Activated naive CD8-positive, alpha-beta T cell treated with anti-CD3 and anti-CD28 coated beads, Interleukin-2, amount 50 U/mL, for 16 hours (primary cell): ENCODE measurements at places on chromosomes 5 and 9.

GRCh38 chr5:33958176-33958575 is 22.0 kb downstream of the RXFP3 start:
- no peak for DNase-seq

GRCh38 chr5:107215611-107216010 is 455.1 kb downstream of the EFNA5 start:
- no peak for DNase-seq

DNA sequence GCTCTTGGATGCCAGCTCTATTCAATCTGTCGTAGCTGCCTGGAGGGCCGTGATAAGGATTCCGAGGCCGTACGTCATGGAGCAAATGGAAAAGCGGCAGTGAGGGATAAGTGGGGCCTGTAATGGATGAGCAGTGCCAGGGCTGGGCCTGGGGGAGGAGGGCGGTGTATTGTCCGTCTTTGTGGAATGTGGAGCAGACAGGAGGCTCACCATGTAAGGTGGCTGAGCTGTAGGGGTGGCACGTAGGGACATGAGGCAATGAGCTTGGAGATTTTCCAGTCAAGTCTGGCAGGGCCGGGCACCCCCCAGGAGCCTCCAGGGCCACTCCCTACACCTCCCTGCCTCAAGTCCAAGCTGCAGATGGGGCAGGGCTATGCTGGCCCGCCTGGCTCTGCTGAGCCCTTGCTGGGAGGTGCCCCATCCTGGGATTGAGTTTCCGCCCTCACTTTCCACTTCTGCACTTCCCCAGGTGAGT is 29.2 kb downstream of the NCS1 start:
- no peak for DNase-seq

- no peak for DNase-seq
Observed at GRCh38 chr9:133742251-133742650, 4.1 kb upstream of the SARDH start.

DNA sequence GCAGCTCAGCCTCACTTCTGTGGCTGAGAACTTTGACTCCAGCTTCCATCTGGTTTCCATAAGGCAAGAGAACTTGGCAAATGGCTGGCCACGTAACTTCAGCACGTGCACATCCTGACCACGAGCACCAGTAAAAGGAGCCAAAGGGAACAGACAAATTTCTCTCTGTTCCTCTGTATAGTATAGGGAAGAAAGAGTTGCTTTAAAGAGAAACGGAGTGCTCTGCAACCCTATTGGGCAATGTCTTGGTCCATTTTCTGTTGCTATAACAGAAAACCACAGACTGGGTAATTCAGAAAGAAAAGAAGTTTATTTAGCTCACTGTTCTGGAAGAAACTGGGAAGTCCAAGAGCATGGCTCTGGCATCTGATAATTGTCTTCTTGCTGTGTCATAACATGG is 558.7 kb downstream of the ACTL7B start:
- no peak for DNase-seq

GRCh38 chr5:106690585-106690984 is 980.2 kb downstream of the EFNA5 start:
- DNase-seq: no peak

- DNase-seq: no peak
Observed at GRCh38 chr5:102682101-102682647, 72.9 kb upstream of the PAM start.

DNA sequence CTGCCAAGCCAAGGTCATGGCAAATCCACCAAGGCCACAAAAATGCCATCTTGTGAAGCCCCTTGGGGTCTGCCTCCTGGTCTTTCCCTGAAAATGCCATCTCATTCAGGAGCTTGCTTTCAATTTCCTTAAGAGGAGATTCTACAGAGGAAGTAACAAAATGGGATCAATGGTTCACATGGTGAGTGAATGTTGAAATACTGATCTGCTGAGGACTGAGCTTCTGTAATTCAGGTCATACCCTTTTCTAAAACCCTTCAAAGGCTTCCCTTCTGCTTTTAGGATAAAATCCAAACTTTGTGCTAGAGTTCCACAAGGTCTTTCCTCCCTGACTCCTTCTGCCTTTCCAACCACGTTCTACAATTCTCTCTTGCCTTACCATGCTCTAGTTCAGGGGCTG is 24.7 kb upstream of the NR3C1 start:
- no peak for DNase-seq

DNA sequence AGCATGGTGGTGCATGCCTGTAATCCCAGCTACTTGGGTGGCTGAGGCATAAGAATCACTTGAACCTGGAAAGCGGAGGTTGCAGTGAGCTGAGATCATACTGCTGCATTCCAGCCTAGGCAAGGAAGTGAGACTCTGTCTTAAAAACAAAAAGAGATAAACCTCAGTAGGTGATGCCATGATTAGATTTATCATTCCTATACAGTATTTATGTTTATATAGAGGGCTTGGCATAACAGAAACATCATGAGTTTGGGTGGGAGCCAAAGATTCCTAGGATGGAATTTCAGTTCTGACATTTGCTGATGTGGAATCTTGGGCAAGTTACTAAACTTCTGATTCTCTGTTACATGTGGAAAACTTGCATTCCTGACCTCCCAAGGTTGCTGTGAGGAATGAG is 22.3 kb downstream of the RFK start:
- no peak for DNase-seq

DNA sequence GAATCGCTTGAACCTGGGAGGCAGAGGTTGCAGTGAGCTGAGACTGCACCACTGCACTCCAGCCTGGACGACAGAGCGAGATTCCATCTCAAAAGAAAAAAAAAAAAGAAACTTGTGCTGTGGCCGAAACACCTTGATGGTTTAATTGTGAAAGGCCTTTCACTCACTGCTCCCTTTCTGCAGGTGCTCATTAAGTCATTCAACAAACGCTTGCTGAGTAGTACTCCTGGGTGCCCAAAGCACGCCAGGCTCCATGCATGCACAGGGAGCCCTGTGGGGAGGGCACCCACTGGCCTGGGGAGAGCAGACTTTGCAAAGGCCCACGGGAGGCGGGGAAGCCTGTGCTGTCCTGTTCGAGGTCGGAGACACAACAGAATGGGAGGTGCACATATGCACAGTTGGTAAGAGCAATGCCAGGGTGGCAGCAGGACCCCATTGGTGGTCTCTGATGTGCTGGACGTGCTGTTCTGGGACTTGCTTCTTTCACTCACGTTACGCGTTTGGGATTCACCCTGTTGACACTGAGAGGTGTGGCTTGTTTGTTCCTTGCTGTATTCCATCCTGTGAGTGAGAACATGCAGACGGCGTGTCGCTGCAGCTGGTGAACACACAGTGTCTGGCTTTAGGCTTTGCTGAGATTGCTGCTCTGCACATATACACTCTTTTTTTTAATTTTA is 3.0 kb upstream of the ENTPD2 start:
- no peak for DNase-seq

DNA sequence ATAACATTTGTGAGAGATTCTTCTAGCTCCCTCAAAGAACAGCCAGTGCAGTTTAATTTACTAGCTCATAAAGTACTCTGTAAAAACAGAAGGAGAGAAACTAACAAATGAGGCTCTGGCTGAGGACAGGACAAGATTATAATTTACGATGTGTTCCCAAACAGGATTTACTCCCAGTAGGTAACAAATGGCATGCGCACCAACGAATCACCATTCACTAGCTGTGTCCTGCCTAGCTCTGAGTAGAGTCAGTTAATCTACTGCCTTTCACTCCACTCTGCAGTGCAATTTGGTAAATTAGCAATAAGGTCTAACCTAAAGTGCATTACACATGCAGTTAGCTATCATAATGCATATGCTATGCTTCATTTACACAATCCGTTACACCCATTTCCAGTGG is 497.4 kb upstream of the CCNG1 start:
- no peak for DNase-seq

DNA sequence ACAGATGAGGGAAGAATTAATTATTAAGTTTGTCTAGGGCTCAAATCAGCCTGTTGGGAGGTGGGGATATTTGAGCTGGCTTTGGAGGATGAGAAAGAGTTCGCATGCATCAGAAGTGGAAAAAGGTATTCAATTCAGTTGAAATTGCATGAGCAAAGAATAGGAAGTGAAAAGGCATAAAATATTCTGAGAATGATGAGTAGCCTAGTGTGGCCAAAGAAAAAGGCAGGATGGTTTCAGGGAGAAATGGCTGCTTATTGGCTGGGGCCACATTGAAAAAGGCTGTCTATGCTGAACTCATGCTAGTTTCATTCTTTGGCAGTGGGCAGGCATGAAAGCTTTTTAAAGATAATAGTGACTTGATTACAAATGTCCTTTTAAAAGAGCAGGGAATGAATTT is 235.4 kb upstream of the RIOK2 start:
- DNase-seq: no peak

GRCh38 chr5:110159202-110159601 is 469.5 kb downstream of the MAN2A1 start:
- DNase-seq: no peak

GRCh38 chr9:108476574-108476973 is 379.2 kb downstream of the ACTL7B start:
- no peak for DNase-seq

DNA sequence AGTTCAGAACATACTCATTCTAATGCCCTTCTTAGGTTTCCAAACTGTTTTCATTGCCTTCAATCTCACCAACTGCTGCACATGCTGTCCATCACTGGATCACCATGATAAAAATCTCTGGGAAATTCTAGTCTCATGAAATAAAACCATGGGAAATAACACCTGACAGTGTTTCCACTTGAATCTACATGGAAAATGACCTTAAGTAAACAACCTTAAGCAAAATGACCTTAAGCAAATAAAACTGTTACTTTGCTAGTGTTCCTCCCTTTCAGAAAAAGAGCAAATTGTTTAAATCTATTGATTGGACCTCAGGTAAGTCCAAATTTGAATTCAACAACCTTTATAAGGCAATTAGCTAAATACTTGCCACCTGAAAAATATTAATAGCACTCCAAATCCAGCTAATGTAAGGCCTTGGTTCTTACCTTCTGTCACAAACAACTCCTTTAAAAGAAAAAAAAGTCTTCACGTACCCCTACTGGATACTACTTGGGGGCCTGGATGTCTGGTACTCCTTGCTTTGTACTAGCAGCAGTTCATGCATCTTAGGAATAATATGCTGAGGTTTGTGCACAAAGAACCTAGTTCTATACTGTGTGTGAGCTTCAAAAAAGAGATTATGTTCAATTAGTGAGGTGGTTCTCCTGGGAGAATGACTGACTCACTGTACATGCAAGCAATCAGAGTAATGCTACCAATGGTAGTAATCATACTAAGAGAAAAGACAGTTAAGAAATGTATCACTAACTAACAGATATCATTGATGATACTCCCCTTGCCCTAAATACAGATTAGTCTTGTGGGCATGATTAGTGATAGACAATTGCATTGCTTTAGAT is 630.4 kb downstream of the PSAT1 start:
- DNase-seq: no peak

- DNase-seq: no peak
Observed at GRCh38 chr9:116387934-116388698, 234.5 kb downstream of the PAPPA start.

DNA sequence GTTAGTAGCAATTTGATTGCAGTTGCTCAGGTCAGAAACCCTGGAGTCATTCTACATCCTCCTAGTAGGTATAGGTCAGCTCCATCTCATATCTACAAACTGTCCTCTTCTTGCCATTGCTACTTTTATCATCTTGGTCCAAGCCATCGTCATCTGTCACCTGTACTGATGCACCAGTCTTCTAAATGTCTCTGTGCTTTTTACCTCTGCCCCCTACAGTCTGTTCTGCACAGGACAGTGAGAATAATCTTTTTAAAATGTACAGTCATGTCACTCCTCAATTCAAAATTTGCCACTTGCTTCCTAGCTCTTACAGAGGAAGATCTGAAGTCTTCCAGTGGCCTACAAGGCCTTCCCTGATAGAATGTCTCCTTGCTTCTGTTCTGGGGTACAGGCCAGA is 6.8 kb downstream of the NNT start:
- no peak for DNase-seq

- no peak for DNase-seq
Observed at GRCh38 chr9:33458444-33458843, 11.1 kb upstream of the AQP3 start.

DNA sequence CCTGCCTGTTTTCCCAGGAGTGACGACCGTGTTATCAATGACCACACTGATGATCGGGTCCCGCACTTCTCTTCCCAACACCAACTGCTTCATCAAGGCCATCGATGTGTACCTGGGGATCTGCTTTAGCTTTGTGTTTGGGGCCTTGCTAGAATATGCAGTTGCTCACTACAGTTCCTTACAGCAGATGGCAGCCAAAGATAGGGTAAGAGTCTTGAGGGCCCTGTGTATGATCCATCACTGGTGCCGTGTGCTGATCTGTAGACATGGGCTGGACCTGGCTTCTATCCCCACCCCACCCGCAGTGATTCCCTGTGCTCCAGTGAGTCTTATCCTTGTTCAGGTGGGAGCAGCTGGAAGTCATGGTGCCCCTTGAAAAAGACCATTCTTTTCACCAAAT is 26.0 kb downstream of the GABRP start:
- no peak for DNase-seq

DNA sequence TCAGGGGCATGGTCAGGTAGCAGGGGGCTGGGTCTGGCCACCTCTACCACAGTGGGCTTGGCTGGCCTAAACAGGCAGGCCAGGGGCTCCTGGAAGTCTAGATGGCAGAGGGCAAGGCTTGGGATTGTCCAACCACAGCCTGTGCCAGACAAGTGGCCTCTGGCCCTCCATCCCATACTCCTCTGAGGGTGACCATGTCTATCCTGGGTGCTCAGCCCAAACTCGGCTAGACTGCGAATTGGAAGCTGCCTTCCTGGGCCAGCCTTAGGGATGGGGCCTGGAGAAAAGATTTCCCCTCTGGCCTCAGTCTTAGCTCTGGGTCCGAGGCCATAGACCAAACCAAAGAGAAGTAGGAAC is 110.5 kb downstream of the PHF2 start:
- no peak for DNase-seq

DNA sequence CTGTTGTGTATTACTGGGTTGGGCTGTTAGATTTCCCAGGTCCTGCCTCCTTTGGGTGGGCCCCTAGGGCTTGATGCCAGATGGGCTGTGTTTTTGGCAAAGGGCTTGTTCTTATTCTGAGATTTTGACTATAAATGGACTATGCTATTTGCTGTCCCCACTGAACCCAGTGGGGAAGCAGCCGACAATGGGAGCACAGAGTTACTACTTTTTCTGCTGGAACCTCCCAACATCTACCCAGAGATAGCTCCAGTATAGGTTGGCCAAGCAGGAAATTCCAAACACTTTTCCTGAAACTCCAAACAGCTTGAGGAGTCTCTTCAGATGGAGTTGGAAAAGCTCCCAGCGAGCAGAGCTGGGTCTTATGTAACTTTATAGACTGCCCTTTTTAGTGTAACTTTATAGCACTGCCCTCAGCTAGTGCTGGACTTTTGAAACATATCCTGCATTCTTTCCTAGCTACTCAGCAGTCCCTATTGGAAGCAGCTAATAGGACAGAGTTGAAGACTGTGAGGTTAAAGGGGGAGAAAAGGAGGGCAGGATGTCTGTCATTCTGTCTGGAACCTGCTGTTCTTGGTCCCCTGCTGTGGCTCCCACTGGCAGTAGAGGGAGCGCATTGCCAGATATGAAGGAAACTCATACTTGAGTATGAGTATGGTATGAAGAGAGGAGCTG is 21.0 kb downstream of the RUSC2 start:
- DNase-seq: no peak

- DNase-seq: no peak
Observed at GRCh38 chr5:158802941-158803341, 296.8 kb downstream of the EBF1 start.
